ENCODE measurements at places on chromosomes 6 and 20.

- DNase-seq, result no peak
These were observed 75.2 kb downstream of the SLC16A10 start for GRCh38 chr6:111162504-111162903.

- no peak for DNase-seq
These were observed 113.8 kb downstream of the PRND start for GRCh38 chr20:4835244-4836177.

DNA sequence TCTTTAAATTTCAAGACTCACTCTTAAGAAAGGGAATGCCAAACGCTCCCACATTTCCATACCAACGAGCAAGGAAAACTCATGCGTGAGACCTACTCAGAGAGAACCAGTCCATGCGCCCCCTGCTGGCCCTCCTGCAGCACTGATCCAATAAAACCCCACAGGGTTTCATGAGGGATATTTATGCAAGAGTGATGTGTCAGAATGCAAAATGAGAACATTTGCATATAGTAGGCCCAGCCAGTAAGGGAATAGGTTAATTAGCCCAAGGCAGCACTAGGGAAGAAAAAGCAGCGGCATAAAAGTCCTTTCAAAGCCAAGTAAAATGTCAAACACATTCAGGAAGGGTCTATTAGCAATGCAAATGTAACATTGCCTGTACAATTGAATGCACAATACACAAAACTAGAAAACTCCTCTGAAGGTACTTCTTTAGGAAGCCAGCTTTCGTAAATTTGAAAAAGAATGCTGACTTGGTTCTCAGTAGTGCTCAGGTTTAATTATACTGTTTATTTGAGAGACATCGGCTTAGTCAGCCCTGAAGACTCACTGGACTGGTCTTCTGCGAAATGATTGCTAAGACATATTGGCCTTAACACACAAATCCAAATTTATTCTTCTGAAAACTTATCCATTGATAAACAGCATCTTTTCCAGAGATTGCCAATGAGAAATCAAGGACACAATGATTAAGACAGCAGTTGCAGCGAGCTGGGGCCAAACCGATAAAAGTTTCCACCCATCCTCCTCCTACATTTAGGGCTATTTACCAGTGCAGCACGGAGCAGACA lies 93.2 kb downstream of the GMPR start:
- DNase-seq, result peak; percentile 68

DNA sequence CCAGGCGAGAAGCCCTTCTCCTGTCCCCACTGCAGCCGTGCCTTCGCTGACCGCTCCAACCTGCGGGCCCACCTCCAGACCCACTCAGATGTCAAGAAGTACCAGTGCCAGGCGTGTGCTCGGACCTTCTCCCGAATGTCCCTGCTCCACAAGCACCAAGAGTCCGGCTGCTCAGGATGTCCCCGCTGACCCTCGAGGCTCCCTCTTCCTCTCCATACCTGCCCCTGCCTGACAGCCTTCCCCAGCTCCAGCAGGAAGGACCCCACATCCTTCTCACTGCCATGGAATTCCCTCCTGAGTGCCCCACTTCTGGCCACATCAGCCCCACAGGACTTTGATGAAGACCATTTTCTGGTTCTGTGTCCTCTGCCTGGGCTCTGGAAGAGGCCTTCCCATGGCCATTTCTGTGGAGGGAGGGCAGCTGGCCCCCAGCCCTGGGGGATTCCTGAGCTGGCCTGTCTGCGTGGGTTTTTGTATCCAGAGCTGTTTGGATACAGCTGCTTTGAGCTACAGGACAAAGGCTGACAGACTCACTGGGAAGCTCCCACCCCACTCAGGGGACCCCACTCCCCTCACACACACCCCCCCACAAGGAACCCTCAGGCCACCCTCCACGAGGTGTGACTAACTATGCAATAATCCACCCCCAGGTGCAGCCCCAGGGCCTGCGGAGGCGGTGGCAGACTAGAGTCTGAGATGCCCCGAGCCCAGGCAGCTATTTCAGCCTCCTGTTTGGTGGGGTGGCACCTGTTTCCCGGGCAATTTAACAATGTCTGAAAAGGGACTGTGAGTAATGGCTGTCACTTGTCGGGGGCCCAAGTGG lies 5.3 kb downstream of the SNAI1 start:
- no peak for DNase-seq

- no peak for DNase-seq
These were observed 11.9 kb downstream of the PRR18 start for GRCh38 chr6:166296035-166296883.

GRCh38 chr6:36297051-36297450 lies 27.2 kb downstream of the PNPLA1 start:
- no peak for DNase-seq

DNA sequence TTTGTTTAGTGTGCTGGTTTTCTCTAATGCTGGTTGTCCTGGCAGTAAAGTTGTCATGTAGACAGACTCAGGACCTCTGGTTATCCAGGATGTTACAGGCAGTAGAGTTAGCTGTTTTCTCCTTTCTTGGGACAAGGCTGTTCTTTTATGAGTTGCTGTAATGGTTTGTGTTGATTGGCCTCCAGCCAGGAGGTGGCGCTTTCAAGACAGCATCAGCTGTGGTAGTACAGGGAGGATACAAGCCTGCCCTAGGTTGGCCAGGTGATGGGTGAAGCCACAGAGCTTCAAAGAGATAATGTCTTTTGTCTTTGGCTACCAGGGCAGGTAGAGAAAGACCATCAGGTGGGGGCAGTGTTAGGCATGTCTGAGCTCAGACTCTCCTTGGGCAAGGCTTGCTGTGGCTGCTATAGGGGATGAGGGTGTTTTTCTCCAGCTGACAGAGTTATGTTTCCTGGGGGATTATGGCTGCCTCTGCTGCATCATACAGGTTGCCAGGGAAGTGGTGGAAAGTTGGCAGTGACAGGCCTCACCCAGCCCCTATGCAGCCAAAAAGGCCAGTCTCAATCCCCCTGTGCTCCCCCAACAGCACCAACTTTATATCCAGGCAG lies 127.2 kb upstream of the TAB2 start:
- peak; percentile 35 for DNase-seq

DNA sequence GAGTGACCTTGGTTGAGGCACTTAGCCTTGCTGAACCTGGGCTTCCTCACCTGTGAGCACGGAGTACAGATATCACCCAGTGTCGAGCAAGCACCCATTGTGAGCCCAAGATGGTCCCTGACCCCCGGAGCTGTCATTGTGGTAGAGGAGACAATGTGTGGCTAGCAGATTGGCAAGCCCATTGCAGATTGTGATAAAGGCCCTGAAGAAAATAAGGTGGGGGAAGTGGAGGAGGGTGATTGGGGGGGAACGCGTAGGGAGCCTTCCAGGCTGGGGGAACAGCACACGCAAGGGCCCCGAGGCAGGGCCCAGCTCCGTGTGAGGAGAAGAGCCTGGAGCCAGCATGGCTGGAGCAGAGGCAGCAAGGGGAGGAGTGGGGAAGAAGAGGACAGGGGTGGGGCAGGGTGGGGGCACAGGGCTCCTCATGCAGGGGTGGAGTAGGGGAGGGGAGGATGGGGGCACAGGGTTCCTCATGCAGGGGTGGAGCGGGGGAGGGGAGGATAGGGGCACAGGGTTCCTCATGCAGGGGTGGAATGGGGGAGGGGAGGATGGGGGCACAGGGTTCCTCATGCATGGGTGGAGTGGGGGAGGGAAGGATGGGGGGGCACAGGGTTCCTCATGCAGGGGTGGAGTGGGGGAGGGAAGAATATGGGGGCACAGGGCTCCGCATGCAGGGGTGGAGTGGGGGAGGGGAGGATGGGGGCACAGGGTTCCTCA lies 7.0 kb downstream of the CEBPB start:
- DNase-seq, result no peak

DNA sequence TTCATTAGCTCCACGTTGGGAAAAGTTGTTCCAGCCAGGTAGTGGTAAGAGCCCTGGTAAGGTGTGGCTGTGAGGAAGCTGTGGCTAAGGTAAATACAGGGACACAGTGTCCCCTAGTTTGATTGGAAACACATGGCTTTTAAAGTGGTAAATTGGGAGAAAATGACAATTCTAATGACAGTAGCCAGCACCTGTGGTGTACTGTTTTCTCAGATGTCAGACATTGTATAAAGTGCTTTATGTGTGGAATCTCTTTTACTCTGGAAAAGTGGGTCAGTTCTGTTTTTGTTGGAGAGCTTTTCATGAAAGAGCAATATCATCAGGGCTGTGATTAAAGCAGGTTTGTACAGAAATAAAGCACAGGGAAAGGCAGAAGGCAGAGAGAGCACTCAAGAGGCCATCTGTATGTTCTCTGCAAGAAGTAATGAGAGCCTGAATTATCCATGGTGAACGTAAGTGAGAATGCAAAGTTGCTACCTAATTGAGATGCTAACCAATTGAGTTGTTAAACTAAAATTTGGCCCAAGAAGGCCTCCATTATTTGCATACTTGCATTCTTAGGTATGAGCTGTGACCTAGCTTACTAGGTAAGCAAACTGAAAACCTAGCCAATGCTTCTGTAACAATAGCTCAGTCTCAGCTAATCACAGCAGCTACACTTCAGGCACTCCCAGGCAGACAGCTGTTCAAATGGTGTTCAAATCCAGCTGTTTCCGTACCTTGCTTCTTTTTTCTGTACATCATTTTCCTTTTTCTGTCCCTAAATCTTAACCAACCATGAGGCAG lies 28.2 kb downstream of the MRAP2 start:
- no peak for DNase-seq

DNA sequence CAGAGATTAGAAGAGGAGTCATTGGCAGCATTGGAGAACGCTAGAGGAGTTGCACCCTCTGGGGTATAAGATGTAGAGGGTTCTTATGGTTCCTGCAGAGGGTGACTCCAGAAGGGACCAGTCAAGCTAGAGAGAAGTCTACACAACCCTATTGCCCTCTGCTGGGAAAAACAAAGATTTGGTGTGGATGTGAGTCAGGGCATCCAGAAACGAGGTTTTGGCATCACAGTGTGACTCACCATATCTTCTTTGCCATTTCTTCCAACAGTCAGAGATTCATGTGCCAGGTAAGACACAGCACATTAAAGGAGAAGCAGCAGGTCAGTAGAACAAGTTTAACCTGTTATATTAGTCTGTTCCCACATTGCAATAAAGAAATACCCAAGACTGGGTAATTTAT lies 598.8 kb downstream of the MAFB start:
- no peak for DNase-seq

GRCh38 chr6:41688256-41688965 lies 47.0 kb downstream of the TFEB start:
- no peak for DNase-seq

- DNase-seq, result peak; percentile 46
These were observed 73.8 kb downstream of the CDK19 start for GRCh38 chr6:110741517-110741916.

- no peak for DNase-seq
These were observed 677 bp downstream of the PXMP4 start for GRCh38 chr20:33719277-33719988.

DNA sequence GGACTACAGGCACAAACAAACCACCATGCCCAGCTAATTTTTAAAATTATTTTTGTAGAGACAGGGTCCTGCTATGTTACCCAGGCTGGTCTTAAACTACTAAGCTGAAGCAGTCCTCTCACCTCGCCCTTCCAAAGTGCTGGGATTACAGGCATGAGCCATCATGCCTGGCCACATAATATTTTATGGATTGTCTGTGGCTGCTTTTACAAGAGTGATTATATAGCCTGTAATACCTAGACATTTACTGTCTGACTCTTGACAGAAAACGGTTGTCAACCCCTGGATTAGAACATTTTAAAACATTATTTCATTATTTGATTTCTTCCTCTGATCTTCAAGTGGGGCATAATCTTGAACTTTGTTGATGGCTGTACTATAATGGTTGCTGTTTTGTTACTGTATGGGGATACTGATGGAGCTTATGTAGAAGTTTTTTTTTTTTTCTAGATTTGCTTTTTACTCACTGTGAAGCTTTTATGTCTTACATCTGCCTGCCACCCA lies 14.3 kb downstream of the PARD6B start:
- no peak for DNase-seq

DNA sequence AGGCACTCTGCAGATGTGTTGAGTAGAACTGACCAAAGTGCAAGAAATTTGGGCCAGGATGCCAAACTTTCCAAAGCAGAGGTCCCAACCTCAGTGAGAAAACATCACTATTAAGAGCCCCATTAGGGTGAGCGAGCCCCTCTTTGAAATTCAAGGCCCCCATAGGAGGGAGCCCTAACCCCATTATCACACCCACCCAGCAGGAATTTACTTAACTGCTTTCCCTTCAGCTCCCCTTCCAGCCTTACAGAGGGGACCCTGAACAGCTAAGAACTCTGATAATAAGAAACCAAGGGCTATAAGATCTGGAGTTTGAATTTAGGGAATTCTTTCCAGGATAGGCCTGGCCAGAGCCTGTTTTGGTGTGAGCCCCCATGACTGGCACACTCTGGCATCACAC lies 130.6 kb downstream of the NFATC2 start:
- no peak for DNase-seq

DNA sequence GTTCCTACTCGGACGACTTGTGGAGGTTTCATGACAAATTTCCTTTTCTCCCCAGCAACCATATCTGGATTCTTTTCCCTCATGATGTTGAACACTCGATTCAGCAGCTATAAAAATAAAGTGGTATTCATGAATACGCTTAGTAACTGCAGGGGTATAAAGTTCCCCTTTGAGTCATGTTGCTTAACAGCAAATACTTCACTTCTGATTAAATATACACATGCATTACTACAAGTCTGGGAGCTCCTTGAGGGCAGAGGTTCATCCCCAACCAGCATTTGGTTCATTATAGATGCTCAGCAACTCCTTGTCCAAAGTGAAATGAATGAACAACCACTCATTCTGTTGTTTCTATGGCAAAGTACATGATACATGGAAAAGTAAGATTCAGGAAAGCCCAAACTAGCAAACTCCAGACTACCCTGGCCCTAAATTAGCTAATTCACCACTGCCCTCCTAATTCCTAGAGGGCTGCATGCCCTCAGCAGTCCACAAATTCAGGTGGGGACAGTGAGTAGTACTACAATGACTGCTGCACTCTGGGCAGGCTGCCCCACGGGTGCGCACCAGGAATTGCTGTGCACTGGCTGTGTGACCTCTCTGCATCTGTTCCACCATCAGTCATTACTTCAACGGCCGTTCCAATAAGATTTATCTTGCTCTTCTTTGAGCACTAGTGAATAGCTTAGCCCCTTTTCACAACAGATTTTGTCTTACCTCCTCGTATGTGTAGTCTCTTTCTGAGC lies 15.2 kb downstream of the EIF2S2 start:
- no peak for DNase-seq

DNA sequence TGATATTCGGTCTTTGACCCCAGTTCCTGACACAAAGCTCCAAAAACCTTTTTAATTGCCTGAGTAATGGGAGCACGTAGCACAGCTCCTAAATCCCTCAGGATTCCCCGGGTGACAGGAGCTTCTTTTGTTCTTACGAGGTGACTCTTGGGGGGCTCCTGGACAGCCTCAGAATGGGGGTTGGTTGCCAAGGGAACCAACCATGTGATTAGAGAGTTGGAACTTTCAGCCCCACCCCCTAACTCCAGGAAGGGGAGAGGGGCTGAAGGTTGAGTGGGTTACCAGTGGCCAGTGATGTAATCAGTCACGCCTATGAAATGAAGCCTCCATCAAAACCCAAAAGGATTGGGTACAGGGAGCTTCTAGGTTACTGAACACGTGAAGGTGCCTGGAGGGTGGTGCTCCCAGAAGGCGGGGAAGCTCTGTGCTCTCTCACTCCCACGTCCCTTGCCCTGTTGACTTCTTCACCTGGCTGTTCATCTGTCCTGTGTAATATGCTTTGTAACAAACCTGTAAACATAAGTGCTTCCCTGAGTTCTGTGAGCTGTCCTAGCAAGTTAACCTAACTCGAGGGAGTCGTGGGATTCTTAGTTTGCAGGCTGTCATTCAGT lies 89.5 kb downstream of the CHMP4B start:
- DNase-seq, result no peak
